Fibroblast of gingiva (primary cell): ENCODE measurements at places on chromosomes 2 and 18.

DNA sequence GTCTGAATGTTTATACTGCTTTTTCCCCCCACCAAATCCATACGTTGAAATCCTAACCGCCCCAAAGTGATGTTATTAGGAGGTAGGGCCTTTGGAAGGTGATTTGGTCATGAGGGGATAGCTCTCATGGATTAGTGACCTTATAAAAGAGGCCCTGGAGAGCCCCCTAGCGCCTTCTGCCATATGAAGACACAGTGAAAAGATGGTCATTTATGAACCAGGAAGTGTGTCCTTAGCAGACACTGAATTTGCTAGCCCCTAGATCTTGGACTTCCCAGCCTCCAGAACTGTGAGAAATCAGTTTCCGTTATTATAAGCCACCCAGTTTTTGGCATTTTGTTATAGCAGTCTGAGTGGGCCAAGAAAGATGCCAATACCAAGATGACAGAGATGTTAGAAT lies 7.2 kb upstream of the TSN start:
- peak; percentile 18 for DNase-seq

DNA sequence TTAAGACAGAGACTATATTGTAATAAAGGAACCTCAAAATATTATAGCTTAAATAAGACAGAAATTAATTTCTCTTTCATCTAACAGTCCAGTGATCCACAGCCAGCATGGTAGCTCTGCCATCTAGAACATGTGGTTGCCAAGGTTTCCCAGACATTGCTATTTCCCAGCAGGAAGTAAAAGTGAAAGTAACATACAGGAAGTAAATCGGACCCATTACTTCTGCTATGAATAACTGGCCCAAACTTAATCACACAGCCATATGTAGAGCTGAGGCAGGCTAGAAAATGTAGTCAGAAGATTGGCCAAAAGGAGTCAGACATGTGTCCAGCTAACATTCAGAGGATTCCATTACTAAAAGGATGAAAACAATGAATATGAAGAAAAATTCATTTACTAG lies 71.0 kb downstream of the NOL4 start:
- DNase-seq, result no peak

DNA sequence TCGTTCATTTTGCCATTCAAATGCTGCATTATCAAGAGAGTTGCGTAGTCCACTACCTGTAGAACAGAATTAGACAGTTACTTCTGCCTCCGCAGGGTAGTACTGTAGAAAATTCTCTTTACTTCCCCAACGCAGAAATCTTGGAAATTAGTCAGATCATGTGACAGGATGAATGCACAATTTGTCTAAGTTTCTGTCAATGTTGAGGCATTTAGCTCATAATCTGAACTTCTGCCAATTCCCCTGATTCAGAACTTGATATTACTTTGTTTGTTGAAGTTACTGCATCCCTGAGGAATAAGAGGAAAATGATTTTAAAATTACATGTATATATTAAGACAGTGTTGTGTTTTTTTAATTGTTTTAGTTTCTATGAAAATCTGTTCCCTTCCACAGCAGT lies 83.4 kb downstream of the TTC27 start:
- peak; percentile 81 for DNase-seq

- no peak for DNase-seq
Measured at GRCh38 chr2:144143294-144144151, 376.4 kb downstream of the ZEB2 start.

GRCh38 chr18:75378376-75379315 lies 48.9 kb downstream of the SMIM21 start:
- no peak for DNase-seq

GRCh38 chr18:4589056-4589800 lies 134.1 kb upstream of the DLGAP1 start:
- no peak for DNase-seq

DNA sequence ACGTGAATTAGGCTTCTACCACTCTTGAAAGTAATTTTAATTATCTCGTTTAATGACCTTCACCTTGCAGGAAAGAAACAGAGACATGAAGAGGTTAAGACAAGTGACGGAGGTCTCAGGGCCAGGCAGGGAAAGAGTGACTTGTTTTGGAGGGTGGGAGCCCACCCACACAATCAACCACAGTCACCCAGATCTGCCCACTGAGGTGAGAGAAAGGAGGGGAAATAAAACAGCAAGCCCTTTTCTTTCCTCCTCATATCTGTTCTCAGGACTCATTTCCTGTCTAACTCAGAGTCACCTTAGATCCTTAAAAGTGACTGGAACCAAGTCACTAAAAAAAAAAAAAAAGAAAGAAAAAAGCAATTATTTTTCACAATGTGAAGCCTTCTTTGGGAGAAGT lies 26.8 kb downstream of the ATP8B1 start:
- DNase-seq, result no peak

- no peak for DNase-seq
Measured at GRCh38 chr18:78041218-78041617, 791.6 kb downstream of the GALR1 start.

- no peak for DNase-seq
Measured at GRCh38 chr2:80326214-80326613, 21.7 kb upstream of the LRRTM1 start.

- DNase-seq, result peak; percentile 17
Measured at GRCh38 chr2:52414561-52415295, 1352.9 kb upstream of the CHAC2 start.

DNA sequence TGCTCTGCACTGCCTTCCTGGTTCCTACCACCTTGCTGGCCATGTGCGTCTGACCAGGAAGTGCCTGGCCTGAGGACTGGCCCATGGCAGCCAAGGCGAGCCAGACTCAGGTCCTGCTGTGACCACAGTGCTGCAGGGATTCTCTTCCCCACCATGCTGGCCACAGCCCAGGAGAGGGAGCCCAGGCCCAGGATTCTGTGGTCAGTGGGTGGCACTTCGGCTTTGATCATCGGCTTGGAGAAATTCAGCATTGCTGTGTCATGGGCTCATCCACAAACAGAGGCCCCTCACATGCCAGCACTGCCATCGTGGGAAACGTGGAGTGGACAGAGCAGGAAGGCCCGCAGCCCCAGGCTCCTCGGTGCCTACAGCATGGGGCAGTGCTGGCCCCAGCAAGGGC lies 211.6 kb downstream of the SEPTIN10 start:
- DNase-seq, result no peak

GRCh38 chr2:140363131-140363530 lies 1582.9 kb upstream of the NXPH2 start:
- DNase-seq, result no peak

DNA sequence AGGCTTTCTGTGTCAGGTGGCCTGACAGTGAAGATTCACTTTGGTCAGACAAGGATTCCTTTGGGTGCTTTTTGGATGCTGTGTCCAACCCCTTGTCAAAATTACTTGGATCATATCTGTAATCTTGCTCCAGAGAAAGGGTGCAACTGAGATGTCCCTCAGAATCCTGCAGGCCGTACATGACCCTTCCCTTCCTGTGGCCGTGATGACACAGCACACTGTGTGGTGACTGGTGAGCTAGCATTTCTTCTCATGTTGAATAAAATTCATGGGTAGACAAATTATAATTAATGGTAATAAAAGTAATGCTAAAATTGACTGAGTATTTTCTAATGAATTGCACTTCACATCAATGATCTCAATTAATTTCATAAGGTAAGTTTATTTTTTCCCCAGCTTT lies 356.2 kb downstream of the LPIN1 start:
- DNase-seq, result no peak

DNA sequence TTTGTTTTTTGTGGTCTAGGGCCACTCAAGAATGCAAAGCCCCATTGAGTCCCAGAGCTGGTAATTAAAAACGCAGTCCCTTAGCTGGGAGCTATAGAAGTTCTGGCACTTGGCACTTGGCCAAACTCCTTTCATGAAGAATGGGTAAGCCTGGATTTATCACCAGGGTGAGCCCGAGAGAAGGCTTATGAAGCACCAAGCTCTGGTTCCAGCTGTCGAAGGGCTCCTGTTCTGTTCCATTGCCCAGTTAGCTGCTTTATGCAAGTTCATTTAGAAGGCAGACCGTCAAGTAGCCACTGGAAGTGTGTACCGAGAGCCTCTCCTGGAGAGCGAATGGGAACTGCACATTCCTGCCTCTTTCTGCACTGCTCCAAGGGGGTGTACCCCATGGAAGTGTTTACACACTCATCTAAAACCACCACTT lies 14.2 kb downstream of the ECEL1 start:
- no peak for DNase-seq

GRCh38 chr2:138618971-138619370 lies 117.4 kb downstream of the SPOPL start:
- no peak for DNase-seq

GRCh38 chr2:179511105-179511789 lies 246.6 kb upstream of the SESTD1 start:
- no peak for DNase-seq

DNA sequence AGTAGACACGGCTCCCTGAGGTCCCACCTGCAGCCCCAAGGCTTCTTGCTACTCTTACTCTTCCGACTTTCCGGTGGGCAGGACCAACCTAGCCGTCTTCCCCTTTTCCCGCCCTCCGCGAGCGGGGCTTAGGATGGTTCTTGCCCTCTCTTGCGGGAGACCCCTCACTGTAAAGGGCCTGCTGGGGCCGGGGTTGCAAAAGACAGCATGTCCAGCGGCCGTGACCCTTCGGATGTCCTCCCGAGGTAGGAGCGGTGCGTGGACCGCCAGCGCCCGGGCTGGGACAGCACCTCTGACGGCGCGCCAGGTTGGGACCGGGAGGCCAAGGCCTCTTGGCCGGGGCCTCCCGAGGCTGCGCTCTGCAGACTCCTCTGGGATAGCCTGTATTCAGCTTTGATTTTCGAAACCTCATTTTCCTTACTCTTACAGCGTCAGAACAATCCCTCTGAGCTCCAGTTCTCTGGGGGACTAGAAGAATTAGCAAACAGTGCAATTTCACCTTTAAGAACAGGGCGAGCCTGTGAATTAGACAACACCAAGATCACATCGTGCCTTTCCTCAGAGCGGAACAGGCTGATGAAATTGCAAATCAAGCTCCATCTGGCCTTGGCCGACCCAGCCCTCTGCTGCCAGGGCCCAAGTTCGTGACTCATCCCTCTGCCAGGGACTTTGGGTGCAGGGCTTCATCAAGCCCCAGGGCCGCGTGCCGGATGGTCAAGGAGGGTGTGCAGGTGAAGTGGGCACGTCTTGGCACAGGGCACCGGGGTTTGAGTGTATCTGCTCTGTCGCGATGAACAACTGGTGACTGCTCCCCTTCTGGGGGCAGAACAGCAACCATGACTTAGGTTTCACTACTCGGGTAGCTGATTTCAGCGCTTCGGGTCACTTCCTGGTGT lies 777 bp downstream of the MOCOS start:
- peak; percentile 82 for DNase-seq

GRCh38 chr18:23178201-23178600 lies 42.9 kb downstream of the CABLES1 start:
- DNase-seq, result no peak

GRCh38 chr2:84919885-84920580 lies 14.6 kb downstream of the TMSB10 start:
- DNase-seq, result peak; percentile 95

DNA sequence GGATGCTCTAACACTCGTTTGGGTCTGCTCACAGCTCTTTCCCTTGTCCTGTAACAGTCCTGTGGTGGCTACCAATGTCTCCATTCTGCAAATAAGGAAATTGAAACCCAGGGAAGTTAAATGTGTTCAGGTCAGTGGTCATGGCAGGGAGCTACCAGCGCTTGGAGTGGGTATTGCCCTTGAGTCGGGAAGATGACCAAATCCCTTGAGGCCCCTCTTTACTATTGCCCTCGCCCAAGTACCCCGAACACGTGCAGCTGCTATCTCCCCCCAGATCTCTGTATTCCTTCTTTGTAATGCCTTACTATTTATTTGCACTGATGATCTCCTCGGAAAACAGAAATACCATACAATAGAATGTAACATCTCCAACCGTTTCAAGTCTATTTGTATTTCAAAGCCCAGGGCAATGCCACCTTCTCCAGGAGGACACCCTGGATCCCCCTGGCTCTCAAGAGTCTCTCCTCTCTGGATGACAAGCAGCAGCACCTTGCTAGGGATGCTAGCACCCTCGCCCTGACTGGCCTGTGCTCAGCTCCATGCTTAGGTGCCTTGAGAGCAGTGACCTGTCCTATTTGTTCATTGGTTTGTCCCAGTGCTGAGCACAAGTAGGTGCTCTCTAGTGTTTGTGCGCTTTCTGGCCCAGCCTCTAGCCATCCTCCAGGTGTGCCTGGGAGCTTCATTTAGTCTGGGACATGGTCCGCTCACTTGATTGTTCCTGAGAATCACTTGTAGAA lies 15.1 kb downstream of the DYSF start:
- no peak for DNase-seq

DNA sequence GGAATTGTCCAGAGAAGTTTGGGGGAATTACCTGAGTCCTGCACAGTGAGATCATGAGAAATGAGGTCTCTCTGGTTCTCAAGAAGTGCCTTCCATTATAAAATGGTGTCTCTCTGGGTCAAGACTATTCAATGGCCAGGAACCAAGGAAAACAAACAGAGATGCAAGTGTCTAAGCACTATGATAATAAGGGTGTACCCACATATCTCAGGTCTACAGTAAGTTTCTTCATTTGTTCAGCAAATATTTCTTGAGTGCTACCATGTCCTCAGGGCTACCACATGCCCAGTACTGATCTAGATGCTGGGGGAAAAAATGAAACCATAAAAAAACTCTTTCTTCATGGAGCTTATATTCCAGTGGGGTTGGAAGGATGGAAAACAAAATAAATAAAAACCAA lies 170.0 kb downstream of the ACKR3 start:
- no peak for DNase-seq

GRCh38 chr18:57816208-57816954 lies 13.3 kb upstream of the ATP8B1 start:
- no peak for DNase-seq

GRCh38 chr2:226971770-226972169 lies 135.9 kb downstream of the RHBDD1 start:
- no peak for DNase-seq

DNA sequence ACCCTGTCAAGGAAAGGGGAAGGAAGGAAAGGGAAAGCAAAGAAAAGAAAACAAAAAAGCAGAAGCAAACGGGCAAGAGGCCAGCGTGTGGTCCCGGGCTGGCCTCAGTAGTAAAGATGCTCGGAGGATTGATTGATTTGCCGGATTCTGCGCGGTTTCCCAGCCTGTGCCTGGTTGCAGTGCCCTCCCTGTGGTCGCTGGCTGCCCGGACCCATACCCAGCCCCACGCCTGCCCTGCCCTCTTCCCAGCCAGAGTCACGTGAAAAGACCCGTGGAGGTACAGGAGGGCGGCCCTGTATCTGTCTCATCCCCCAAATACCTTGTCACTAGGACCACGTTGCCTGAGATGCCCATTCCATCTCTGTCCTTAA lies 55.1 kb upstream of the IMP4 start:
- no peak for DNase-seq

- no peak for DNase-seq
Measured at GRCh38 chr18:68394705-68395104, 320.2 kb downstream of the TMX3 start.
